Stimulated activated CD4-positive, alpha-beta T cell treated with anti-CD3 and anti-CD28 coated beads, Interleukin-1b, Interleukin-23, amount 100 ng/mL, for 1 hour (primary cell): ENCODE measurements at places on chromosomes 1 and 21.

GRCh38 chr1:40383488-40384412 lies 10.2 kb downstream of the SMAP2 start:
- DNase-seq, result no peak

GRCh38 chr1:167488786-167489185 lies 29.5 kb downstream of the CD247 start:
- no peak for DNase-seq

DNA sequence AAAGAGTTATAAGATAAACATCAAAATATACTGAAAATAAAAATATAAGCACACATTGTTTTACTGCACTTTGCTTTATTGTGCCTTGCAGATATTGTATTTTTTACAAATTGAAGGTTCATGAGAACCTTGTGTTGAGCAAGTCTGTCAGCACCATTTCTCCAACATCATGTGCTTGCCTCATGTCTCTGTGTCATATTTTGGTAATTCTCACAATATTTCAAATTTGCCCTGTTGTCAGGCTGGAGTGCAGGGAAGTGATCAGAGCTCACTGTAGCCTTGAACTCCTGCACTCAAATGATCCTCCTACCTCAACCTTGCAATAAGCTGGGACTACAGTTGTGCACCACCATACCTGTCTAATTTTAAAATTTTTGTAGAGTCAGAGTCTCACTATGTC lies 21.3 kb upstream of the CNIH3 start:
- DNase-seq, result no peak

GRCh38 chr21:29429218-29429617 lies 130.5 kb downstream of the BACH1 start:
- DNase-seq, result no peak

DNA sequence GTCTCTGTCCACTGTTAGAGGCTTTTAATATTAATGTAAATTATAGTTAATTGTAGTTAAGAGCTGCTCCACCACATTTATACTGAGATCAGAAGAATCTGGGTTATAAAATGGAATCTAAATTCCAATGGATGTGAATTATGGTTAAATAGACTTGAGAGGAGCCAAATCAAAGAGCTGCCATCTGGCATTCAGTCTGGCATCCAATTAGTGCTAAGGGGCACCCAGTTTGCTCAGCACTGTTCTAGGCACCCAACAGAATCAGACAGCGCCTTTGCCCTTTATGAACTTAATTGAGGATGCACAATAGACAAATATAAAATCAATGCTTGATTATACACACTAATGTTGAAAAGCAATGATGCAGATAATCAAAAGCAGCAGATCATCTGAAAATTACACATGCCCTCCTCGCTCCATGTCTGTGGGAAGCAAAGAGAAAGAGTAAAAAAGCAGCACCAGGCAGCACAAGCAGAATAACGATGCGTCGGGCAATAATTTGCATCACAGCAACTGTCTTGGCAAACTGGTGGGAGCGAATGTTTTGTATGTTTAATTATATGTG lies 310.1 kb downstream of the BRINP2 start:
- DNase-seq, result no peak

GRCh38 chr21:27725916-27726315 lies 759.0 kb upstream of the ADAMTS5 start:
- DNase-seq, result no peak
